Natural killer cell treated with Interleukin-12 subunit alpha and Interleukin-12 subunit beta and Interleukin-15 and Interleukin-18, amount 100 ng/mL, for 72 hours (primary cell): ENCODE measurements at places on chromosomes 7 and 10. TPM values are rescaled to one million over a fixed set of nuclear protein-coding genes. Genes with fewer than 3 reads are reported as not detected.

PILRA gene
- 3.7 TPM for total RNA-seq

CCL24 gene
- total RNA-seq, result 1.1 TPM

TFEC gene
- 1.0 TPM for total RNA-seq

ALDH18A1 gene
- 91.1 TPM for total RNA-seq

C10orf62 gene
- total RNA-seq, result not detected

PRKAR2B gene
- total RNA-seq, result 4.7 TPM

DNMBP gene
- total RNA-seq, result 4.3 TPM

ERVW-1 gene
- not detected for total RNA-seq

ADD3 gene
- 81.5 TPM for total RNA-seq
